ENCODE measurements at places on chromosomes 7 and 10.

- no peak for DNase-seq
Observed at GRCh38 chr7:36128448-36129047, 24.5 kb upstream of the EEPD1 start.

- no peak for DNase-seq
Observed at GRCh38 chr10:132627666-132628531, 90.3 kb downstream of the INPP5A start.

- no peak for DNase-seq
Observed at GRCh38 chr10:129774082-129774735, 189.9 kb downstream of the EBF3 start.

- no peak for DNase-seq
Observed at GRCh38 chr7:30648744-30649540, 33.3 kb downstream of the CRHR2 start.

- DNase-seq: no peak
Observed at GRCh38 chr7:64870656-64871055, 32.4 kb upstream of the ZNF273 start.

DNA sequence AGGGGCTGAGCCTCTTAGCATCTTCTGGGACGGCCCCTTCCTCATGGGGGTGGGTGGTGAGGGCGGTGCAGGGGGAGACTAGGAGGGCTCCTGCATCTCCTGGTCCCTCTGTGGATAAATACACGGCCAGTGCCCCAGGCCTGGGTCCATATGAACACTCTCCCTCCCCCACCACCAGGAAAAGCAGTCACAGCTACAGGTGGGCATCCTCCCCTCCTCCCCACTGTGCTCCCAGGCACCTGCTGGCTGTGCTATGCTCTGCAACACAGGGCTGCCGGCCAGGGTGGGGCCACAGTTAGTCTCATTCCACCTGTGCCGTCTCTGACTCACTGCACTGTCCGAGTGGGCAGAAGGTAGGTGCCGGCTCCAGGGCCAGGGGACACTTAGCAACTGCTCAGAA is 87.3 kb upstream of the INSIG1 start:
- DNase-seq: no peak

DNA sequence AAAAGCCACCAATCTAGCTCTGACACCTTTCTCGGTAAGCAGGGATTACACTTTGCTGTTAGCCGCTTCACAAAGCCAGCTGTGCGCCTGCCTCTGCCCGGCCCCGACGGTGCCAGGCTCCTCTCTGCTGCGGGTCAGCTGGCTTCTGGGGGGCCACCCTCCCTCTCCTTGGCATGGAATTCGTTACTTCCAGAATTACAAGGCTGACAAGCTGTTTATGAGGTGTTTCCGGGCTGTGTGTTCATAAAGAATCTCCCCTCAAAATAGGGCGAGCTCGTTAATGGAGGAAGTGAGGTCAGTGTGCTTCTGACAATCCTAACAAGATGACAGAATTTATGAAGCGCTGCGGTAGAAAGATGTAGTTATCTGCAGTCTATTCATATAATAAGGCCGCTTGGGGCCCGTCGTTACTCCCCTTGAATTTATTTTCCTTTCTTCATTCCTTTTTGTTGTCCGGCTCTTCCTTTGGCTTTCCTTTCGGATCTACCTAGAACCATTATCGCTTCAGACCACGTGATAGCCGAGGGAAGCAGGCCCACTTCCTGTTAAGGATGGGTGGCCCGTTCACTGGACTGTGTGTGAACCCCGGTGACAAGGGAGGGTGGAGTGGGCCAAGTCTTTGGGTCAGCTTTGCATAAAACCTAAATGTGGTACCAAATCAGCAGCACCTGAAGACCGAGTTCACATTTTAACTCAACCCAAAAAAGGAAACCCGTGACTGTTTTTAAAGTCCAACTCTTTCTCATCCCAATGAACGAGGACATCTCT is 273.0 kb upstream of the YAE1 start:
- no peak for DNase-seq

DNA sequence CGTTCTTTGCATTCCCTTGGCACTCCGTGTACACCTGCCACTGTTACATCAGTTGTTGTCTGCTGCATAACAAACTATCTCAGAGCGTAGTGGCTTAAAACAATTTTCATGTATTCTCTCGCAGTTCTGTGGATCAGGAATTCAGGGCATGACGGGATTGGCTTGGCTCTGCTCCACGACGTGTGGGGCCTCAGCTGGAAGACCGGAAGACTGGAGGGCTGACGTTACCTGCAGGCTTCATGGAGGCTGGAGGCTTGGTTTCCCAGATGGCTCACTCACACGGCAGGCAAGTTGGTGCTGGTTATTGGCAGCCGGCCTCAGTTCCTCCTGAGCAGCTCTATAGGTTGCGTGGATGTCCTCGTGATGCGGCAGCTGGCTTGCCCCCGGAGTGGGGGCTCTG is 25.5 kb downstream of the NYAP1 start:
- no peak for DNase-seq

- DNase-seq: no peak
Observed at GRCh38 chr10:62671104-62671503, 133.4 kb upstream of the ADO start.

GRCh38 chr10:21202776-21203462 is 305.8 kb upstream of the NEBL start:
- DNase-seq: no peak

DNA sequence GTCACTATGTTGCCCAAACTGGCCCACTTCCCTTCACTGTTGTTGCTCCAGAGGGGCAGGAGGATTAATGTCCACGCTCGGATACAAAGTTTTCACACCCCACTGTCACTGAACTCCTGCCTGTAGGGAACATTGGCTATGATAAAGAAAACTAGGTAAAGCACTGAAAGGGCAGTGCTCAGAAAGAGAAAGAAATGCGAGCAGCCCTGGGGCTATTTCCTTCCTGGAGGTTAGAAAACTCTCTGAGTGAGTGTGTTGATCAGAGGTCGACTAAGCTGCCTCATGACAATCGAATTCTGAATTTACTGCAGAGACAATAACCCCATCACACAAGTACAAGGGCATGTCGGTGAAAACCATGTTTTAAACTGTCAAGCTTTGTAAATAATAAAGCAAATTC is 227.2 kb upstream of the PITRM1 start:
- DNase-seq: no peak

GRCh38 chr7:144528536-144529045 is 125.1 kb upstream of the NOBOX start:
- DNase-seq: no peak

GRCh38 chr10:47453141-47454007 is 30.5 kb downstream of the ANXA8 start:
- DNase-seq: no peak

DNA sequence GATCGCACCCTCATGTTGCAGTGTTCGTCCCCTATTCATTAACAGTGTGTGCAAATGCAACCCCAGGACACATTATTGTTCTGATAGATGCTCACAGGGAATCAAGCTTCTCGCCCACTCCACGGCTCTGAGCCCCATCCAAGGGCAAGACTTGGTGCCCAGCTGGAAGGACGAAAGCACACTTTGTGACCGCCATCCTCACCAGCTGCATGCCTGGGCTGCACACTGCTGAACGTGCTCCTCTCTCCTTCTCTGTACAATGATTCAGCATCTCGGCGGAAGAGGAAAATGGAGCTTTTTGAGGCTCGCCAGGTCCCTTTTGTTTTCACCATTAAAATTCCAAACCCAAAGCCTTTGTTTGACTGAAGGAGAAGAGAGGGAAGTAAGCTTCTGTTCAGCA is 41.9 kb downstream of the MKI67 start:
- no peak for DNase-seq

GRCh38 chr7:4235596-4235995 is 446.5 kb upstream of the FOXK1 start:
- DNase-seq: no peak

GRCh38 chr7:1176891-1177373 is 16.9 kb upstream of the ZFAND2A start:
- peak; percentile 10 for DNase-seq

- DNase-seq: no peak
Observed at GRCh38 chr10:43120929-43121314, 17.3 kb upstream of the CSGALNACT2 start.

Data from hypothalamus (tissue), 51 donors.